ENCODE measurements at places on chromosomes 11 and 22.

GRCh38 chr11:10454878-10455631 is at the start of gene AMPD3:
AMPD3 (plus strand) TSS chr11:10455264; CDS start chr11:10461520, 6,256 bp downstream.
- no peak for DNase-seq

DNA sequence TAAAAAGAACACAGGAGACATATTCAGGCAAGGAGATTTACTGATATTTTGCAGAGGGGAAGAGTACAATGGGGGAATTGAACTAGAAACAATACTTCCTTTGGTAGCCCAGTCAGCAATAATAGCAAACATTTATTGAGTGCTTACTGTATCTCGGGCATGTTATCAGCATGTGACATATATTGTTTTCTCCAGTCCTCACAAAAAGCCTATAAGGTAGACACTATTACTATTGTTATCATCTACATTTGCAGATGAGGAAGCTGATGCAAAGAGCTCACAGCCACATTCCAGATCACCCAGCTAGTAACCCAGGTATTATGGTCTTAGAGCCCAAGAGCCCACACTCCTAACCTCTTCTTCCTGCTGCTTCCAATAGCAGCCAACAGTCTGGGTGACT is 27.9 kb downstream of the NAV2 start:
- DNase-seq: no peak

DNA sequence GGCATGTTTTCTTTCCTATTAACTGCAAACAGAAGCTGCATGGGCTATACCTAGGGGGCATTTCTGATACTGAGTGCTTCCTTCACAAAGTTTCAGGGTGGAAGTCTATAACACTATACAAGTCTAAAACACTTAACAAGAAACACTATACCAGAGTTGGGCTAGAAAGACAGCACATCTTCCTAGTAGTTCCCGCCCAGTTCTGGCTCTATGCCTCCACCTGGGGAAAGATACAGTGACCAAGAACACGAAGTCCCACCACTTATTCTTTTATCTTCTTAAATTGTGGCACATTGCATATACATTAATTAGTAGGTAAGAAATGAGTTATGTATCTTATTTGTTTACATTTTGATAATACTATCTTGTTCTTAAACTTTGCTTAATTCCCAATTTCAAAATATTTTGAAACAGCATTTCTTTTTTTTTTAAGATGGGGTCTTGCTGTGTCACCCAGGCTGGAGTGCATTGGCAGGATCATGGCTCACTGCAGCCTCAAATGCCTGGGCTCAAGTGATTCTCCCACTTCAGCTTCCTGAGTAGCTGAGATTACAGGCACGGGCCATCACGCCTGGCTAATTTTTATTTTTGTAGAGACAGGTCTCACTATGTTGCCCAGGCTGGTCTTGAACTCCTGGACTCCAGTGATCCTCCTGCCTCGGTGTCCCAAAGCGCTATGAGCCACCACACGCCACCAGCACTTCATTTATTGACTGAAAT is 18.2 kb upstream of the NDUFC2 start:
- no peak for DNase-seq

GRCh38 chr11:36577859-36578258 is 10.1 kb downstream of the RAG1 start:
- DNase-seq: no peak

DNA sequence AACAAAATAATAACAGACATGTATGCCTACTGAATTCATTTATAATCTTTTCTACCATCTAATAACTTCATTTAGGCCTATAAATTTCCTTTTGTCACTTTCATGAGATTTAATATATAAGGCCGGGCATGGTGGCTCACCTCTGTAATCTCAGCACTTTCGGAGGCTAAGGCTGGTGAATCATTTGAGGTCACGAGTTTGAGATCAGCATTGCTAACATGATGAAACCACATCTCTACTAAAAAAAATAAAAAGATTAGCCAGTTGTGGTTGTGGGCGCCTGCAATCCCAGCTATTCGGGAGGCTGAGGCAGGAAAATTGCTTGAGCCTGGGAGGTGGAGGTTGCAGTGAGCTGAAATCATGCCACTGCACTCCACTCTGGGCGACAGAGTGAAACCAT is 14.2 kb upstream of the NTM start:
- no peak for DNase-seq

- no peak for DNase-seq
These were observed 107.5 kb downstream of the NAV2 start for GRCh38 chr11:19820100-19820499.

- DNase-seq: no peak
These were observed 19.4 kb upstream of the LDHA start for GRCh38 chr11:18374956-18375355.

- no peak for DNase-seq
These were observed 437.2 kb downstream of the AASDHPPT start for GRCh38 chr11:106514706-106515105.

DNA sequence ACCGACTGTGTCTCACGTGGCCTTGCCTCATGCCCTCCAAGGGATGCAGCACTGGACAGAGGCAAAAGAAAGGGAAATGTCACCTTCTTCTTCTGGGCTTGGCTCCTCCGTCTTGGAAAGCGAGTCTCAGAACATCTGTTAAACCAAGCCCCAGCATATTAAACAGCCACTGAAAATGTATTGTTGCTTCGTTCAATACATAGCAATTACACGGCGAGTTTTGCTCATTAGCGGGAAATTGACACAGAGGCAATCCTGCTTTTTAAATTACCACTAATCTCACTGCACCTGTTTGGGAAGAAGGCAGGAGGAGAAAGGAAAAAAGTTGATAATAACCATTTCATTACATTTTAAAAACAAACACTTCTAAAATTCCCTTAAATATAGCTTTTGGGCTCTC is 72.1 kb downstream of the SEZ6L start:
- DNase-seq: no peak

GRCh38 chr11:83836883-83837654 is 550.9 kb upstream of the CCDC90B start:
- peak; percentile 72 for DNase-seq

GRCh38 chr11:16027621-16028020 is 328.7 kb downstream of the SOX6 start:
- DNase-seq: no peak

DNA sequence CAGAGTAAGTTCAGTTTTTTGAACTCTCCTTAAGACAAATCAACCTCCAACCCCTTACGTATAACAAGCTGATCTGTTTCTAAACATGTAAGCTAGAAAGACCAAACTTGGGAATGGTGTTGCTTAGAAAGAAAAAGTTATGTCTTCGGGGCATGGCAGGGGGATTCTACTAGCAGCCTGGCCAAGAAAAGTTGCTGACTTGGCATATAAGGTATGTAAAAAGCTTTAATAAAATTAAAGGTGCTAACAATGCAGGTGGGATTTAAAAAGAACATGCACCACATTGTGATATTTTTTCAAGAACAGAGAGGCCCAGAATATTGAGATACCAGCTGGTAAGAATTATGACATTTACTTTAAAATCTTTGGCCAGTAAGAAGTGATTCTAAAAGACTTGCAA is 411.4 kb upstream of the CCDC90B start:
- no peak for DNase-seq

GRCh38 chr11:128214263-128214662 is 373.1 kb downstream of the ETS1 start:
- DNase-seq: no peak

- DNase-seq: no peak
These were observed 72.5 kb upstream of the AMPD3 start for GRCh38 chr11:10382518-10382917.

DNA sequence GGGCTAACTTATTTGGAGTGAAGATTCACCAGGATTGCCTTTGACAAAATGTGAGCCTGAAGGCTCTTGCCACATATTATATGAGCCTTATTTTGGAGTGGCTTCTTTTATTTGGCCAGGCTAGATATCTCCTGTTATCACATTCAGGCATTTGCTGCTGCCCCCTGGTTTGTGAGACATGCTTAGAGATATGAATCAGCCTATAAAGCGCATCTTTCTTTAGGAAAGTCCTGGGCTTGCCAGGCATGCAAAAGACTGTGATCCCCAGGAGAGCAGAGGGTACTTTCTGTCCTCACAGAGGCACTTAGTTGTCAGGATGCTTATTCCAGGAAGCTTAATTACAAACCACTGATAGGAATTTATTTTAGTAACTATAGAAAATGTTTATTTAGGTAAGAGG is 333.3 kb downstream of the FAT3 start:
- no peak for DNase-seq

- DNase-seq: no peak
These were observed 14.2 kb downstream of the F2 start for GRCh38 chr11:46733234-46733633.

- DNase-seq: no peak
These were observed 17.7 kb downstream of the TNKS1BP1 start for GRCh38 chr11:57306940-57307565.

DNA sequence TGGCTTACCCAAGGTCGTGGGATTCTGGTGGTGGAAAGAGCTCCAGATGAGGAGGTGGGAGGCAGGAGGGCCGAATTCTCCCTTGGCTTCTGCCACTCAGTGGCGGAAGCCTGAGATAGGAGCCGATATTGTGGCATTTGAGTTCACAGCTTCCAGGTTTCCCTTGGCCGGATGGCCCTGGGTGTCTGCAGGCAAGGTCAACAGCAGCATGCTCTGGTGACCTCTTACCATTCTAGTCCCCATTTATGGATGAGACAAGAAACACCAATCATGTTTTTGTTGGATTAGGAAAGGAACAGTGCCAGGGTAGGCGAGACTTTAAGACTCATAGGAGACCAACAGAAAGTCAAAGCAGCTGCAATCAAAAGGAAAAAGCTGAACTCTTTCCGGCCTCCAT is 89.7 kb downstream of the GRAMD1B start:
- DNase-seq: no peak

GRCh38 chr11:104637662-104638170 is 260.5 kb downstream of the CASP12 start:
- DNase-seq: no peak

- DNase-seq: no peak
These were observed 19.4 kb upstream of the TMPRSS4 start for GRCh38 chr11:118057251-118058145.

- peak; percentile 19 for DNase-seq
These were observed 346 bp downstream of the PPFIBP2 start for GRCh38 chr11:7514099-7514591.

GRCh38 chr11:36280531-36280930 is 8.7 kb downstream of the COMMD9 start:
- no peak for DNase-seq

DNA sequence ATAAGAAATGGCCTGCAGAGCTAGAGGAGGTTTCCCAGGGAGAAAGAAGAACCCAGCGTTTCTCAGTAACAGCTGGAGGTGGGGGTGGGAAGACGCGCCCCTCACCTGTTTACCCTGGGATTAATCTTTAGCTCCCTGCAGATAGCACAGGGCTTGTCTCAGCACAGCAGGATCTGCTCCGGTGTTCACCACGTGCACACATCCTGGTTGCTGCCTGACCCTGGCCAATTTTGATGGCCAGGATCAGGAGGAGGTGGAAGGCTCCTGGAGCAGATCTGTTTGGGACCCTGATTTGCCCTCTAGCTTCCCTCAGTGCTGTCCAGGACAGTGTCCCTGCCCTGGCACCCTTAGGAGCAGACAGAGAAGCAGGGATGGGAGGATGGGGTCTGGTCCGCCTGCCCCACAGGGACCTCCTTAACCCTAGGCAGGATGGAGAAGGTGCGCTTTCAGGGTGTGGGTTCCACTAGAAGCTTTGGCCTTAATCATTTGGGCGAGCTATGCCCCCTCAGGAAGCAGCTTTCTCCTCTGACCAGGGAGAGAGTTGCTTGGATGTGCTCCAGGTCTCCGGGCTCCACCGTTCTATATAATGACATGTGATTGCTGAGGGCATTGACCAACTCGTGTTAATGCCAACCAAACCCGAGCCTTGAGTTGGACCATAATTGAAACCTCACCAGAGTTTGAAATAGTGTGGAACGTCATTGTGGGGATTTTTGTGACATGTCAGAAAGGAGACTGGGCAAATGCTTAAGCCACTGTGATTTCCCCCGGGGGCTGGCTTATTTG is 19.3 kb downstream of the UPB1 start:
- no peak for DNase-seq

DNA sequence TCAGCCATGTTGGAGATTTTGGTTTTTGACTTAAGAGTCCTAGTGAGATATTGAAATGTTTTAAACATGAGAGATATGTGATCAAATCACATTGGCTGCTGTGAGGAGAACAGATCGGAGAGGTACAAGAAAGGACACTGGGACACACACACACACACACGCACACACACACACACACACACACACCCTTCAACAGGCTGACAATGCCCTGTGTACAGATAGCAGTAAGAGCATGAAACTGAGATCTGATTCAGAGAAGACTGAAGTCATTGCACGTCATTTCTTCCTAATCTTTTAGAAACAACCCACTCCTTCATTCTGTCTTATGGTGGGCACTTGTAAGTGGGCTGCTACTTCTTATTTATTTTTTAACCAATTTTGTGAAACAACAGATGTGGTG is 200.5 kb upstream of the E2F8 start:
- no peak for DNase-seq

GRCh38 chr22:20523086-20523983 is 15.9 kb downstream of the MED15 start:
- no peak for DNase-seq

DNA sequence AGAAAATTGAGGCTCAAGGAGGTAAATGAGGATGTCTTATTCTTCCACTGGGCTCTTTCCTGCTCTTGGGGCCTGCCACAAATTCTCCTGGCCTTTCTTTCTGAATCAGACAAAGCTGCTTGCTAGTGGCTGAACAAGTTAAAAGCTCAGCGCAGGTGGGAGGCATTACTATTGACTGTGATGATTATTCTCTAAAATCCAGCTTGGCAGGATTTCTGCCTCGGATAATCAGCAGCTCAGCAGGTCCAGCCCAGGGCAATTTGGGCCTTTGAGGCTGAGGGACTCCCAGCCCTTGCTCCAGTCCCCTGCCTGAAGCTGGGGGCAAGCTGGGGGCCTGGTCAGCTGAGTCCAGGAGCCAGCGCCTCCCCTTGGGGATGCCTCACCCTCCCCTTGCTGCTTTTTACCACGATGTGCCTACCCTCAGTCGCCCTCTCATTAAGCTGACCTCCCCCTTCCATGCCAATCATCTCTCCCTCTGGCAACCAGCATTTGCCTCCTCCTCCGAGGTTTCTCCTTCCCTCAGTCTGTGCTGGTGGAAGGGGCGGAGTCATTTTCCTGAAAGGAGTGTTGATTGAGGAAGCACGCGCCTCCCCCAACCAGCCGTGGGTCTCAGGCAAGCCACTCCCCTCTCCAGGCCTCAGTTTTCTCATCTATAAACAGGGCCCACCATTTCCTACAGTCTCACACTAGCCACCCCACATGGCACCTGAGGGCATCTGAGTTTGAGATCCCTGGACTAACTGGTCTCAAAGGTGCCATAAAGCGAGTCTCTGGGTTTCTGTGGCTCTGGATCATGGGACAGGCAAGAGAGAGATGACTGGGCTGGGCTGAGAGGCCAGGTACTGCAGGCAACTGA is 60.6 kb upstream of the PRDM11 start:
- DNase-seq: no peak
